Stimulated activated CD4-positive, alpha-beta T cell treated with anti-CD3 and anti-CD28 coated beads, Interleukin-2, amount 100 ng/mL, for 48 hours (primary cell): ENCODE measurements at places on chromosomes 5 and 9.

GRCh38 chr5:8396756-8397155 is 527.8 kb downstream of the MTRR start:
- no peak for DNase-seq

- no peak for DNase-seq
Observed at GRCh38 chr9:4742246-4742645, 1.2 kb upstream of the AK3 start.

DNA sequence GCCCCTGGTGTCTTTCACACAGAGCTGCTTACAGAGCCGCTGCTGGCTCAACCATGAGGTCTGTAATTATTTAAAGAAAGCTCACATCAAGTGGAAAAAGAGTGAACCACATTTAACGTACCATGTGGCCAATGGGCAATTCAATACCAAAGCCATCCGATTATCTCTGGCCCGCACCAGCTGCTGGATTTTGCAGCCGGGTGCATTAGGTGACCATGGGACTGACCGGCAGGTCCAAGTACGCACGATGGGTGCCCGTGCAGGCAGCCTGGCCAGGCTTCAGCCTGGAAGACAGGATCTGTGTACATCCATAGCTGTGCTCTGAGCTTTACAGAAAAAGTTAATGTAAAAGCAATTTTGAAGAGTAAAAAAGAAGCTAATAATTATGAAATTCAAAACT is 20.5 kb downstream of the PPARGC1B start:
- DNase-seq, result no peak

DNA sequence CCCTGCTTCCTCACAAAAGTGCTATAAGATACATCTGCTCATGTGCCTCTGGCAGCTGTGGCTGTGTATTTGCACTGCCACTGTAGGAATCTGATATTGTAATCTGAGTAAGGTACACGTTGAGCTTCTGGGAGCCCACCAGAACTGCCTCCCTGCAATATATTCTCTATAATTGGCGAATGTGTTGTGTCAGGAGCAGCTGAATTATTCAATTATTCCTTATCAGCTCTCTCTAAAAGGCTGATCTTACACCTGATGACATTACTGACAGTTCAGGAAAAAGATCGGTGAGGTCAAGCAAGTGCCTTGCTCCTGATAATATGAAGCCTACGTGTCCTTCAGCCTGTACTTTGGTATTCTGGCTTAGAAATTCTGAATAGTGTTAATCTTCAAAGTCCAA is 1015.0 kb downstream of the CDH9 start:
- DNase-seq, result no peak
